IPS DF 19.7 (cell line): ENCODE measurements at places on chromosomes 13 and 19.

GRCh38 chr13:102907886-102908515, 62.2 kb downstream of the ERCC5 start:
- no peak for DNase-seq

- no peak for DNase-seq
These were observed 11.7 kb upstream of the FAM216B start for GRCh38 chr13:42769650-42770049.

GRCh38 chr13:25581351-25581750, 209.6 kb downstream of the ATP8A2 start:
- DNase-seq = no peak

- DNase-seq = no peak
These were observed at the start of gene GARRE1 for GRCh38 chr19:34254046-34254697. GARRE1 (plus strand) TSS chr19:34254554; CDS start chr19:34300474, 45,920 bp downstream.

DNA sequence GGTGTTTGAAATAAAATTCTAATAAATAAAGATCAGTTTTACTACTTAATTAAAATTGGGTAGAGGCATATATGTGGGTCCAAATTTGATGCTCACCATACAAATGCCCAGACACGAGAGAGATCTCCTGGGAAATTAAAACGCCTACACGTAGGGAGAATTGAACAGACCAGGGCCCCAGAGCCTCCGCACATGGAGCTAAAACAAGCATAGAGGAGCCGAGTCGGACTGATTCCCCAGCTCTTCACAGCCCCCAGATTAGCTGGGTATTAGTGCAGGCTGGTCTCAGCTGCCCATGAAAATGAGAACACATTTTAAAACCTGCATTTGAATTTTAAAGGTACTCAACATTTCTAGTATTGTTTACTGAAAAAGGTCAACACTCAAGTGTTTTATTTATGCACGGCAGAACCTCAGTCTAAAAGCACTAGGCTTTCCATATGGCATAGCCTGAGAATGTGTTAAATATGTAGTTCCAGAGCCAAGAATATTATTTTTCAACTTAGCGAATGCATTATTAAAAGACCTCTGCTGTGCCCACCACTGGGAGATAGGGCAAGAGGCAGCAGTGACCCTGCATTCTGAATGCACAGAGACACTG, 344.8 kb downstream of the ENOX1 start:
- no peak for DNase-seq

DNA sequence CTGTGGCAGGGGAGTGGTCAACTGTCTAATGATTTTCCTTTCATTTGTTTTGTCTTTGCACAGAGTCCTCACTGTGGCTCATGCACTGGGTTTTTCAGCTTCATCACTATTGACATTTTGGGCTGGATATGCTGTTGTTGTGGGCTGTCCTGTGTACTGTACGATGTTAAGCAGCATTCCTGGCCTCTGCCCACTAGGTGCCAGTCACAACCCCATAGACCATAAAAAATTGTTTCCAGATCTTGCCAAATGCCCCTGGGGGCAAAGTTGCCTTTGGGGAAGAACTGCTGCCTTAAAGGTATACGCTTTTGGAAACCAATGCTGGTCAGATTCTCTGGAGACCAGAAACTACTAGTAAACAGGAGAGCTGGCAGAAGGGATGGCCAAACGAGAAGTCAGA, 310.4 kb downstream of the SPRY2 start:
- DNase-seq = no peak

- peak; percentile 78 for DNase-seq
These were observed 51.9 kb downstream of the CELF5 start for GRCh38 chr19:3276341-3276799.

DNA sequence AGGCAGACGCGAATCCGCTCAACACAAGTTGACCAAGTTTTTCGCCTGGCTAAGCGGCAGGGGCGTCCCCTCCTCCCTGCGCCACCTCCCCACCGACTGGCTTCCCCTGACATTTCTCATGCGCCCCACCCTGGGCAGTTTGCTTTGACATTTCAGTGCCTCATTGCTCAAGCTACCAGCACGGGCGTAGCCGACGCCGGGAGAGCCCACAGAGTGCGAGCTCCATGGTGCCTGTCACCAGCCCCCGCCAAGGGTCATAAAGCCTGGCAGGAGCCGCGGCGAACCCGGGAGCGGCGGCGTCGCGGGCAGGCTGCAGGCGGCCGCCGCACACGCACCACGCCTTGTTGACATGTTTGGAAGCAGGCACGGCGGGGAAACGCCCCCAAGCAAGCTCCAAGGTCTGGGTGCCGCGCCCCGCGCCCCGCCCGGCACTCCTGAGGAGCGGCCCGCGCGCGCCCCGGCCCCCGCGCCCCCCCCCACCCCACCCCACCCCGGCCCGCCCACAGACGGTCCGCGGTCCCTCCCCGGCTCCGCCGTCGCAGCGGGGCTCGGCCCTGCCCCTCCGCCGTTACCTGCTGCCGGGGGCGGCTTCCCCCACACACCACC, 601 bp downstream of the FBXL3 start:
- no peak for DNase-seq

DNA sequence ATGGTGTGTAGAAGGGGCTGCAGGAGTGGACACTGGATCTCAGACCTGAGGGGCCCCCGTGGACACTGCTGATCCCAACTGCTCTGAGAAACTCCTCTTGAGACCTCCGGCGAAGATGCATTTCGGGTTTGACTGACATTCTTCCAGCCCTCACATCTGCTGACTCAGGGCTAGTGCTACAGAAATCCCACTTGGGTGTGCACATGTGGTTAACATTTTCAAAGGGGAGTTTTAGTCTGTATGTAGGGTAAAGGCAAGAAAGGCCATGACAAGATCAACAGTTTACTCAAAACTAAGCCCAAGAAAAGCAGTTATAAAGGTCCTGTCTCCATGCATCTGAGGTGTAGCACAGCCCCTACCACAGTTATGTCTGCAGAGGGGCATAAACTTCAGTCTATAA, 31.2 kb downstream of the DLEU7 start:
- no peak for DNase-seq

- no peak for DNase-seq
These were observed 234.9 kb downstream of the KCTD12 start for GRCh38 chr13:76651286-76651685.

DNA sequence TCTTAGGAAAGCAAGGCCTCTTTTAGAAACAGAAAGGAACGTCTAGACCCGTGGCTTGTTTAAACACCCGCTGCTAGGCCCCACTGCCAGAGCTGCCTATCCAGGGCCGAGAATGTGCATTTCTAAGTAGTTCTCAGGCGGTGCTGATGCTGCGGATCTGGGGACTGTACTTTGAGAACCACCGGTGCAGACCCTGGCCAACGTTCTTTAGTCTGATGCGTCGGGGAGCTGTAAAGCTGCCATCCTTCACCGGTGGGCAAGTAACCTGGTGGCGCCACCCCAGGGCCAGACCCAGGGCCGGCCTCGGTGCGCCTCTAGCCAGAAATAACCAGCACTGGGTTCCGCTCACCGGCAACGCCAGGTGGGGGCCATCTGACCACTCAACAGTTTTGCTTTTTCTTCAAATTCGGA, 47.1 kb downstream of the TGDS start:
- DNase-seq = peak; percentile 12

GRCh38 chr19:16385296-16385695, 60.7 kb downstream of the KLF2 start:
- DNase-seq = no peak

- no peak for DNase-seq
These were observed 881.1 kb downstream of the PCDH9 start for GRCh38 chr13:66348745-66349690.

GRCh38 chr19:22472180-22472637, 50.1 kb upstream of the ZNF98 start:
- DNase-seq = no peak

GRCh38 chr13:32414580-32414979, 13.3 kb downstream of the N4BP2L1 start:
- no peak for DNase-seq

DNA sequence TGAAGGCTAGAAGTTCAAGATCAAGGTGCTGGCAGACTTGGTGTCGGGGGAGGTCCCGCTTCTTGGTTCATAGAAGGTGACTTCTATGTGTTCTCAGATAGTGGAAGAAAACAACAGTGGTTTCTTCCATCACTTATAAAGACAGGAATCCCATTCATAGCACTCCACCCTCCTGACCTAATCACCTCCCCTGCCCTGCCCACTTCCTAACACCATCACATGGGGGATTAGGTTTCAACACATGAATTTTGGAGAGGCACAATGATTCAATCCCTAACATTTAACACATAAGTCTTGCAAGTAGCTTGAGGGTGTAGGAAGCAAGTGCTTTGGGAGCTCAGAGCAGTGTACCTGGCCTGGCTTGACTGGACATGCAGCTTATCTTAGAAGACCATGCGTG, 142.8 kb upstream of the TSHZ3 start:
- no peak for DNase-seq

GRCh38 chr19:18282788-18283141, 1.3 kb upstream of the JUND start:
- no peak for DNase-seq

DNA sequence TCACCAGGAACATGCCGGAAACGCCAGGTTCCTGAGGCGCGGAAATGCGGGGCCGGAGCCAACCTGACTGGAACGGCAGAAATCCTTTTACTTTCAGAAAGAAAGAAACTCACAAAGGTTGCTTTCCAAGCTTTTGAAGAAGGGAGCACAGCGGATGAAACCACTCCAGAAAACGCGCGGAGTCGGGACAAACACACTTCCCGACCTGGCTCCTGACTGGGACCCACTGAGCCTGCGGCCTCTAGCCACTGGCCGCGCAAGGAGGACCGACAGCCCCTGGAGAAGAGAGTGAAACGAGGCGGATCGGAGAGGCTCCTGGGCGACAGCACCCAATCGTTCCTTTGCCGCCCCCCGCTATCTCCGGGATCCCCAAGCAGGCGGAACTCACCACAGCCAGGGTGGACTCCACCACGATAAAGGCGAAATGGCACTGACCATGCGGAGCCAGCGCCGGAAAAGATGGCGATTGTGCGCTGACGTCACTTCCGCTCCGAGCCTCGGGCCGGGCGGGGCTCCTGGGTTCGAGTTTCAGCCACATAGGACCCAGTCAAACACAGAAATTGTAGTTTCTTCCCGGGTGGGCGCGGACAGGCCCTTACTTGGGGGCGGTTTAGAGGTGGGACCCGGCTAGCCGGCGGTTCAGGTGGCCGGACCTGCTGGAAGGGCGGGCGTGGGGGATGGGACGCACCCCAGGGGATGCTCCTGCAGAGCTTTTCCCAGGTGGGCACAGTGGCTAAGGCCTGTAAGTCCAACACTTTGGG, at the start of gene ZNF121:
TSS of gene ZNF121 (minus strand) at position 432 of the 761 bp plus-strand sequence. CDS start 16,407 bp downstream, outside the sequence.
- peak; percentile 68 for DNase-seq

- no peak for DNase-seq
These were observed 1165.0 kb downstream of the SLITRK1 start for GRCh38 chr13:82717249-82717648.

GRCh38 chr19:33282036-33282671, 20.2 kb downstream of the CEBPA start:
- no peak for DNase-seq

GRCh38 chr13:84136582-84136981, 254.3 kb upstream of the SLITRK1 start:
- no peak for DNase-seq

DNA sequence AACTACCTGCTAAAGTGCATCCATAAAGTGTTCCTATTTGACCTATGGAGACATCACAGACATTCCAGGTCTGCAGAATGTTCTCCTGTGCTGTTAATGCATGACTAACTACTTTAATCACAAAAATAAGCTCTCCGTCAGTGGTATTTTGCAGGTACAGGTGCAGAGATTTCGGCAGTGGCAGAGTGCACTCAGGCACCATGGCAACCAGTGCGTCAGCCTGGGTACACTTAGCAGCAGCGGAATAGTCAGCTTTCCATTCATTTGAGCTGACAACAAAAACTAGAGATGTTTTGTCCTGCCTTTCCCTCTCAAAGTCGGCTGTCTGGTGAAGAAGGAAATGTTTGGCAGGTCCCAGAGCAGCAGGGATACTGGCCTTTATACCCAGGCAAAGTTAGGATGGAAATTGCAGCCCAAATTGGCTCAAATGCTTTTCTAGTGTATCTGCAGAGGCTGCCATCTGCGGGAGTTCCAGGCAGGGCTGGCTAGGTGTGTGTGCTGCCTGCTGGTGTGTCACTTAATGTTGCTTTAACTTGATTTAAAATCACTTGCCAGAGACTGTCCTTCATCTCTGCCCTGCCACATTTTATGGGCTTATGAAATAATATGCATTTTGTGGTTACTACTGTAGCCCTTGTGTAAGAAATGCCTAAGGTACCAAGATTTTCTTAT, 195.8 kb downstream of the RAP2A start:
- no peak for DNase-seq

GRCh38 chr19:35155441-35155840, 906 bp downstream of the FXYD5 start:
- DNase-seq = no peak

DNA sequence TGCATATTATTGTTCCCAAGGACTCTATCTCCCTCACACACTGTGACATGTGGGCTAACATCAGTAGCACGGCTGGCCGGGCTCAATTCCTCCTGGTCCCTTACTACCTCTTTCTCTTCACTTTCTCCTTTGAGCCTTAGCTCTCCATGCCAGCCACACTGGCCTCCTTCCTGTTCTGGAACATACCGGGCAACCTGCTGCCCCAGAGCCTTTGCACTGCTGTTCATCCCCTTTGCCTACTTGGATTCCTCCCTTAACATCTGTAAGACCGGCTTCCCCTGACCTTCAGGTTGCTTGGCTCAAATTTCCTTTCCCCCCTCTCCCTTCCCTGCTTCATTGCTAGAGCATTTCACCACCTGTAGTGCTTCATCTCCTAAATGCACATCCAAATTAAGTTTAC, 17.1 kb downstream of the IRS2 start:
- no peak for DNase-seq

DNA sequence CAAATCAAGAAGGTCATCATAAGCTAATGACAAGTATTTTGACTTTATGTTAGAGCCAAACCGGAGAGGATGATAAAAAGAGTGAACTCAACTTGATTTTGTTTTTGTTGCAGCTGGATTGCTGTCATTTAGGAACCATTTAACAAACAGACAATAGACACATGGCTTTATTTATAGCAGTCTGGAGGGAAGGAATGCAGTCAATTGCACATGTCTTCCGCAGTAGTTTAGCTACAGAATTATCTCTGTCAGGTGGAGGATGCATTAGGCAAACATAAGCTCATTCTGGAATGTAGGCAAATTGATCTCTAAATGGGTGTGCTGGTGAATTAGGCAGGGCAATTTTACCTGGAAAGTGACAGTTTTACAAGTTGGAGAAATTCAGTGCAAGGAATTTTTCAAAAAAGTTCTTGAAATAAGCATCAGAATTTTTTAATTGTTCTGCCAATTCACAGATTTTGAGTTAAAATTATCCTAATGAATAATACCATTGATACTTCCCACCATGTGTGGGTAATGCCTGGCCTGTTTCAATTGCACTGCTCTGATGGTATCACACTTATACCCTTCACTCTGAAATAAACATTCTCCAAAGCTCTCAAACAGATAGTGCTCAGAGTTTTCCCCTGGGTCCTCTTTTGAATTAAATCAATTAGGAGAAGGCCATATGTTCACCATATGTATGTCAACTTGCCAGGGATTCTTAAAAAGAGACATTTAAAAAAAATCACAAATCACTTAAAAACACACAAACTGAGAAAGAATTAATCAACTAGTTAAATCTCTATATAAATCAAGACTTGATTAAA, 318.3 kb downstream of the NDFIP2 start:
- DNase-seq = no peak

GRCh38 chr13:45851171-45851921, at the start of gene SIAH3:
SIAH3 (minus strand) TSS chr13:45851753; CDS start chr13:45851629, 124 bp downstream.
- no peak for DNase-seq

- DNase-seq = no peak
These were observed 18.7 kb upstream of the B3GNT3 start for GRCh38 chr19:17775991-17776803.

- DNase-seq = peak; percentile 5
These were observed 1707.6 kb upstream of the SLC10A2 start for GRCh38 chr13:104773775-104774174.

- DNase-seq = no peak
These were observed 1050.4 kb downstream of the EFNB2 start for GRCh38 chr13:105485081-105485480.
